NCI-H2081 treated with DMSO at 0.1 percent for 48 hours (cell line): ENCODE measurements at places on chromosomes 16 and 17.
A peak's percentile ranks its signal among the peaks of the same experiment; 100 is the strongest.

DNA sequence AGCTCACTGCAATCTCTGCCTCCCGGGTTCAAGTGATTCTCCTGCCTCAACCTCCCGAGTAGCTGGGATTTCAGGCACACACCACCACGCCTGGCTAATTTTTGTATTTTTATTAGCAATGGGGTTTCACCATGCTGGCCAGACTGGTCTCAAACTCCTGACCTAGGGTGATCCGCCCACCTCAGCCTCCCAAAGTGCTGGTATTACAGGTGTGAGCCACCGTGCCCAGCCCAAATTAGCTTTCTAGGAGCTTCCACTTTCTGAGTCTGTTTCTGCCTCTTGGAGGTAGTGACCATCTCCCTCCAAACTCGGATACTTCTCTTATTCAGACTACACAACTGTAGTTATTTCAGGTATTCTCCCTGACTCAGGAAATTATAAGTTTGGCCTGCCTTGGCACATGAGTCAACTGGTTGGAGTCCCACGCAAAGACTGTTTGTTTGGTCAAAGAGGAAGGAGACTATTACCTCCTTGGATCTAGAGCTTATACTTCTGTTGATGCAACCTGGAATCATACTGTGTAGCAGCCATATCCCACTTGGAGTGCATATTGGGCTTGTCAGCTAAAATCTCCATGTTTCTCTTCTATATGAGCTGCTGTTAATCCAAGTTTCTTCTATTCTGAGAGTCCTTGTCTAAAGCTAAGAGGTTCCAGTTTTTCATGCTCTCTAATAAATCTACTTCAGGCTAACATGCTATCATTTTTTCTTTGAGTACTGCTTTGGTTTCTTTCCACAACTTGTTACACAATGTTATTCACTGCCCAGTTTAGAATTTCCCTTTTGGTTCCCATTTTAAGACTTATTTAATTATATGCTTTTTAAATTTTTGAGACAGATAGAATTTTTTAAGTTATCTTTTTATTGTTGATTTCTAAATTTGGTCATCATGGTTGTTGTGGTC, 7.5 kb downstream of the IL4R start:
- no peak for DNase-seq

DNA sequence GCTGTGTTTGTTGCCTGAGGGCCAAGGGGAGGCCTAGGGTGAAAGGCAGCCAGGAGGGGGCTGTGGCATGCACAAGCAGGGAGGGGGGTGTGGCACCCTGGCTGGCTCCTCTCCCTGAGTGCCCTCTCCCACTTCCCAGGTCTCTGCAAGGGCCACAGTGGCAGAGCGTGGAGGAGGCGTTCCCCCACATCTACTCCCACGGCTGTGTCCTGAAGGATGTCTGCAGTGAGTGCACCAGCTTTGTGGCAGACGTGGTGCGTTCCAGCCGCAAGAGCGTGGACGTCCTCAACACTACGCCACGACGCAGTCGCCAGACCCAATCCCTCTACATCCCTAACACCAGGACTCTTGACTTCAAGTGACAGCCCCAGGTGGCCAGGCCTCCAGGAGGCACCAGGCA, 3.5 kb upstream of the TCF25 start:
- no peak for DNase-seq

DNA sequence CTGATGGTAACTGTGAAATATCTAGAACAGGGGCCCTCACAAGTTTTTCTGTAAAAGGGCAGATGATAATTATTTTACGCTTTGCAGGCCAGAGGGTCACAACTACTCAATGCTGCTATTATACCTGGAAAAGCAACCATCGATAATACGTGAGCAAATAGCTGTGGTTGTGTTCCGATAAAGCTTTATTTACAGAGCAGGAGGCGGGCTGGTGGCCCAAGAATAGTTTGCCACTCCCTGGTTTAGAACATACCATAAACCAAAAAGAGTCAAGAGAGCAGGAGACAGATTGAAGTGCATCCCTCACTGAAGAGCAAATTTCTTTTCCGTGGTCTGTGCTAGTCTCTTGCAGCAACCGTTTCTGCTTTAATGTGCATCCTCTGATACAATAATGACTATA, 77.9 kb upstream of the DYNLRB2 start:
- no peak for DNase-seq

- no peak for DNase-seq
Measured at GRCh38 chr16:7161891-7162290, 170.8 kb upstream of the RBFOX1 start.

- no peak for DNase-seq
Measured at GRCh38 chr17:19262650-19263631, 25.8 kb downstream of the EPN2 start.

DNA sequence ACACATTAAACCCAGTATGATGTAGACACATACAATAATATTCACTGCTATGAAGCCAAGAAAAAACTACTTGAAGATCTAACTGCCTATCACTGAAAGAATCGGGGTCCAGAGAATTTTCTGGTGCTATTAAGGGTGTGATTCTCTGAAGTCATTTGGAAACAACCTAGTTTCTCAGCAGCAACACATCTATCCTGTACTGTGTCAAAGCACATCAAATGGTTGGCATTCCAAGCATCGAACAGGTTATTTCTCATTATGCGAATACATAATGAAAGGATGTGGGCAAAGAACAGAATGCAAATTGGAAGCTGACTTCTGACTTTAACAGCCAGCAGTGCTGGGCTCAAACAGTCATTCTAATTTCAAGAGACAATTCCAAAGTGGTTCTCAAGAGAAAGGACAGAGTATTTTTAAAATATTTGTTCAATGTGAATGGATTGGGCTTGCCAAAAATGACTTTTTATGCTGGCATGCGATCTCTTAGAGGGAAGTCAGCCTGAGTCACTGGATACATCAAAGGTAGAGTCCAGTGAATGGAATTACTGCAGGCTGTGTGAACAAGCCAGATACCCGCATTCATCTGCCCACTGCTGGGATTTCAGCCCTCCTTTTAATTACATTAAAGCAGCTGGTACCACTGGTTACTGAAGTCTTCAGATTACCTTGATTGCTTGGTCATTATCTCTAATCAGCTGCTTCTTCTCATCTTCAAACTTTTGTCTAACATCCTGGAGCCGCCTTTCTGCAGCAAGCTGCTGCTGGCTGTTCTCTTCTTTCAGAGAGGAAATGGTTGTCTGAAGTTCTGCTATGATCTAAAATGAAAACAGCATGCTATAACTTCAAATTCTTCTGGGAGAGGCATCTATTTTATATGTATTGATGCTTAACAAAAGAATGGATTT, 181.2 kb upstream of the AXIN2 start:
- DNase-seq: no peak

DNA sequence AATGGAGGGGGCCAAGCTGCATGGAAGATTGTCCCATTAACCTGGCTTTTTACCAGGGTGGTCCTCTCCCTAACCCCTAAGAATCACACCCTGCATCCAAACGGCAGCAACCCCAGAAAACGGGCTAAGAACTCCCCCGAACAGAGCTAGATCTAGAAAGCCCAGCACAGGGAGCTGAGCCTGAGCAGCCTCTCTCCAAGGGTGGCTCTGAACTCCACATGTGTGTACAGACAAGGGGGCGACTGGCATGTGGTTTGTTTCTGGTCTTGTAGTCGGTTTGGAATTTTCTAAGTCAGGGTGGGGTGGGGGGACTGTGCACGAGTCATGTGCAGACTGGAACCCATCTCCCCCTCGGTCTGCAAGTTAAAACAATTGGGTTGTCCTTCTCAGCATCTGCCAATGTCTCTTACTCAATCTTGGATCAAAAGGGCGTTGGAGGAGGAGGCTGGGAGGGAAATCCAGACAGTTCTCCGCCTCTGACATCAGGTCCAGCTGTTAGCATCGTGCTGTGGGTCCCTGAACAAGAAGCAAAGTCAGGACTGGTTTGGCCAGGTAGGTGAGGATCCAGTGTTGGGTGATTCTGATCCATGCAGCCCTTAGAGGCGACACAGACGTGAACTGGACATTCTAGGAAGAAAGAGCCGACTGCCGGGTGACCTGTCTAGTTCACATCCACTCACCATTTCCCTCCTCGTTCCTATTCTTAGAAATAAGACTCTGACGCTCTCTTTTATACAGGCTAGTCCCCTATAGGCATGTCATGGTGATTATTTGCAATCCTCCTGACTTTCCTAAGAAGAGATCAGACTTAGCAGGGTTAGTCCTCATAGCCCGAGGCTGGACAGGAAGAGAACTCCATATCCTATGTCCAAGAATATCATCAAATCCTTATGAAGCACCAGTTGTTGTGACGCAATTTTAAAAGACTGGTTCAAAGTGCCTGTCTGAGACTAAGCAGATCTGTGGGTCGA, 381.8 kb downstream of the SOX9 start:
- DNase-seq: no peak

DNA sequence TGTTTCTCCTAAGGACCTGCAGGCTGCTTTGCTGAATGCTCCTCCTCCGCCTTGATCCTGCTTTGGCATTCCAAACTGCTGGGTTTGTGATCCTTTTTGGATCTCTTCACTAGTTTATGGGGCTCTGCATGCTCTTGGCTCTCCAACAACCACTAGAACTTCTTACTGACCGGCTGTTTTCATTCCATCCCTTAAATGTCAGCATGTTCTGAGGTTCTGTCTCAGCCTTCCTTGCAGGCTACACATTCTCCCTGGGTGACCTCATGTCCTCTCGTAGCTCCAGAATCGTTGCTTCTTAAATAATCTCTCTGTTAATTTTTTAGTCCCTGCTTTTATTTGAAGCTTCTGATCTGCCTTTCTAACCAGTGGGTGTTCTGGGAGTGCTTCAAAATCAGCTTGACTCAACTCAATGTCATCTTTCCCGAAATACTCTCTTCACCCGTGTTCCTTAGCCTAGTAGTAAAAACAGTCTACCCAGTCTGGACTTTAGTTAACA, 119.0 kb upstream of the HS3ST2 start:
- DNase-seq: no peak

DNA sequence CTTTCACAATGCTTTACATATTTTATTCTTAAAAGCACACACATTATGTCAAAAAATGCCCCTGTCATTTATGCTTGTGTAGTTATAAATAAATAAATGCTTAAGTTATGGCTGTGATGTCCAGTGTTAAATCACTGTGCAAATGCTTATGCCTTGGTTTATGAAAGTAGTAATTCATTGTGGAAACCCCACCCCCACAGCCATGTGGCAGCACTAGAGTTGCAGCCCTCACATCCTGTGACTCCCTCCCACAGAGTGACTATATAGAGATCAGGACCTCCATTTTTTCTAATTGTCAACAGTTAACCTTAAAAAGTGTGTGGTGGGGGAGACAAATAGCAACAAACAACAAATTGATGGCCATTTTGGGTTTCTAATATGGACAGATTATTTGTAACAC, 2.4 kb downstream of the SKAP1 start:
- no peak for DNase-seq

- DNase-seq: no peak
Measured at GRCh38 chr16:31344712-31345111, 10.3 kb upstream of the ITGAX start.

- DNase-seq: no peak
Measured at GRCh38 chr16:17832738-17833137, 362.0 kb upstream of the XYLT1 start.

DNA sequence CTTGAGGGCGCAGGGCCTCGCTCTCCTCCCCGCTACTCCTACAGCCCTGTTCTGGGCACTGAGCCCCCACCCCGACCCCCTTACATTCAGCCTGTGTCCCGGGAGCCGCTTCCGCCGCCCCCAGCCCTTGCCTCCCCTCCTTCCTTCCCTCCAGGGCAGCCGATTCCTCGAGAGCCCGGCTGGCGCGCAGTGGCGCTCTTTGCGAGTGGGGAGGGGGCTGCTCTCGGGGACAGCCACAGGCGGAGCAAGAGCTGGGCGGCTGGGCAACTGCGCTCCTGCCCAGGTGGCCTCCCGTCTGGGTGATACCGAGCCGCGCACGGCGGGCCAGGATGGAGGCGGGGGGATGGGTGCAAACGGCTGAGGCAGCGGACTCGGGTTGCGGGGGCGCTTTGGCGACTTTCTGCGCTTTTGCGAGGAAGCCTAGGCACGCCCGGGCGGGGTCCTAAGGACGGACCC, 1.2 kb downstream of the MMP15 start:
- DNase-seq: no peak

GRCh38 chr17:57876023-57876865, 26.4 kb upstream of the MRPS23 start:
- DNase-seq: no peak

GRCh38 chr17:67629971-67630320, 87.8 kb upstream of the NOL11 start:
- DNase-seq: peak; percentile 29

- DNase-seq: no peak
Measured at GRCh38 chr16:61148930-61149329, 887.3 kb downstream of the CDH8 start.

- peak; percentile 70 for DNase-seq
Measured at GRCh38 chr17:5191541-5192417, at the start of gene ZNF594. Gene ZNF594, minus strand, starts transcription at chr17:5191868. Its CDS starts 7,612 bp downstream, at chr17:5184256.

- DNase-seq: no peak
Measured at GRCh38 chr17:77924757-77925336, 33.7 kb upstream of the TNRC6C start.

DNA sequence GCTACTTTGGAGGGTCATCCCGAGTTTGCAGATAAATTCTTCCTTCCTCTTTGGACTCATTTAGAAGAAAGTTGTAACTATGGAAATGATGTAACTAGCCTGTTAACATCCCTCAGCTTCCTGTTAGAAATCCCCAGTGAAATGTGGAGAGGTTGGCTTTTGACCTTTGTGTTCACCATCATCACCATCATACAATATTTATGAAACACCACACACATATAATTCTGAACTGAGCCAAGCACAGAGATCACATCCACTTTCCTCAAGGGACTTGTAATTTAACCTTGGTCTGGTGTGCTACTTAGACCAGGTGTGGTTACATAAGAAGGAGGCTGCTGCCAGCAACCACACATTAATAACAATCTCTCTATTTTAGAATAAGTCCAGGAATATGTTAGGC, 2.5 kb downstream of the CAPNS2 start:
- DNase-seq: no peak

DNA sequence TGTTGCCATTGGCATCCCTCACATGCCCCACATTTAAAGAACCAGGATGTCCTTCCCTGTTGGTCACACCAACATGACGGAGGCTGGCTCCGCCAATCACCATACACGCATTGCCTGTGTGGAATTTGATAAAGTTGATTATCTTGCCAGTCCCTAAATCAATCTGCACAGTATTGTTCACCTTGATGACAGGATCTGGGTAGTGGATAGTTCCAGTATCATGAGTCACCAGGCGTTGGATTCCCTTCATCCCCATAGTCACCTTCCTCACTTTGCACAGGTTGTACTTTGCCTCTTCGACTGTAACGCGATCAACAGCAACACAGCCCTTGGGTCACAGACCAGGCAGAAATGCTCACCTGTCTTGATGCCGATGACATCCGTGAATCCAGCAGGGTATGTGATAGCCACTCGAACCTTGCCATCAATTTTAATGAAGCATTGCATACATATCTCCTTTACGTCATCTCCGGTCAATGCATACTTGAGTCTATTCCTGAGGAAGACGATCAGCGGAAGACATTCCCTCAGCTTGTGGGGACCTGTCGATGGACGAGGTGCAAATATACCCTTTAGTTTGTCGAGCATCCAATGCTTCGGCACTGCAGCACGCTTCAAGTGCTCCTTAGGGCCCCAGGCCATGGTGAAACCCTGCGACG, 14.2 kb downstream of the CTRB2 start:
- no peak for DNase-seq
